Stimulated activated CD8-positive, alpha-beta memory T cell treated with anti-CD3 and anti-CD28 coated beads, Interleukin-7, amount 100 ng/mL, for 1 hour (primary cell): ENCODE measurements at places on chromosomes 4 and X.

DNA sequence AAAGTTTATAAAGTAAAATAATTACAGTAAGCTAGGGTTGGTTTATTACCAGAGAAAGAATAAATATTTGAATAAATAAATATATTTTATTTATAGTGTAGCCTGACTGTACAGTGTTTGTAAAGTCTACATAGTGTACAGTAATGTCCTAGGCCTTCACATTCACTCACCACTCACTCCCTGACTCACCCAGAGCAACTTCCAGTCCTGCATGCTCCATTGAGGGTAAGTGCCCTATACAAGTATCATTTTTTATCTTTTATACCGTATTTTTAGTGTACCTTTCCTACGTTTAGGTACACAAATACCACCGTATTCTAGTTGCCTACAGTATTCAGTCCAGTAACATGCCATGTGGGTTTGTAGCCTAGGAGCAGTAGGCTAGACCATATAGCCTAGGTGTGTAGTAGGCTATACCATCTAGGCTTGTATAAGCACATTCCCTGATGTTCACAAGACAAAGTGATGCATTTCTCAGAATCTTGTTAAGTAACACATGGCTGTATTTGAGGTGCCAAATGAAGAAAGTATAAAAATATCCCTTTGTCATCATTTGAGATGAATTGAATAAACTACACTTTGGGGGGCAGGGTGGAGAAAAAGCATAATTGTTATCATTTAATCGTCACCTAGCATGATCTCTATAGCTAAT lies 14.7 kb upstream of the KLHL8 start:
- DNase-seq = no peak

DNA sequence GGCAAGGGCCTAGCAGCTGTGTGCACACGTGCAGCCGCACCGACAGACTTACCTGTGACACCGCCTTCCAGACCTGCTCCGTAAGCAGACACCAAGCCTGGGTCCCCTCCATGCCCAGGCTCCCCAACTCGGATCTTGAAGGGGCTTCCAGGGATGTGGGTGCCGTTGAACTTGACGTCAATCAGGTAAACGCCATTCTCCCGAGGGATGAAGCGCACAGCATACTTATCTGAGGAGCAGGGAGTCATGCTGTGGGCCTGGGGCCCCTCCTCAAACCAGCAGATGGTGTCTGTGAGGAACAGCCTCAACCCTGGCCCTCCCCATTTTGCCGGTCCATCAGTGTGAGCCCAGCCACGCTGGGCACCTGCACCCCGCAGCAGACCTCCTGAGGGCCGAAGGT lies 24.5 kb downstream of the FLNA start:
- DNase-seq = no peak

DNA sequence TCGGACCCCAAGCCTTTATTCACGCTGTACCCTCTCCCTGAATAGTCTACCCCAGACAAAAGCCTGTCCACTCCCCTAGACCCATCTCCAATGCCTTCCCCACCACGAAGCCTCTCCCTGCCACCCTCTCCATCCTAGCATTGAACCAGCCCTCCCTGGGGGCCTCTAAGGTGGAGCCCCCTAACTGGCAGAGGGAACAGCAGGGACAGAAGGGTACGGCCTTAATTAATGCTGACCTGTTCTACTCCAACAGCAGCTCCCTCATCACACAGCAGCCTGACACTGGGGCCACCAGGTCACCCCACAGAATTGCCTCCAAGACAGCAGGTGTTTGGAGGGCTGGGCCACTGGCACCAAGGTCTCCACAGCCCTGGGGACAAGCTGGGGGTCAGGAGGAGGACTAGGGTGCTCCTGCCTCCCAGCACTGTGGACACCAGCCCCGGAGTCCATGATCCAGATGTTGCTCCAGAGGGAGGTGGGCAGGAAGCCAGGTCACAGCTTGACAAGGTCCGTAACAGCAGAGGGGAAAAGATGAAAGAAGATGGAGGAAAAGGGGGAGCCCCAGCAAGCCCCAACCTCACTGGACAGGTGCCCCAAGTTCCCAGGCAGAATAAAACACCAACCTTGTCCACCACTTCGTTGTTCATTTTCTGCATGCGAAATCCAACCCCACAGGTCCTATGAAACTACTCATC lies 3.7 kb downstream of the CRMP1 start:
- DNase-seq = no peak

DNA sequence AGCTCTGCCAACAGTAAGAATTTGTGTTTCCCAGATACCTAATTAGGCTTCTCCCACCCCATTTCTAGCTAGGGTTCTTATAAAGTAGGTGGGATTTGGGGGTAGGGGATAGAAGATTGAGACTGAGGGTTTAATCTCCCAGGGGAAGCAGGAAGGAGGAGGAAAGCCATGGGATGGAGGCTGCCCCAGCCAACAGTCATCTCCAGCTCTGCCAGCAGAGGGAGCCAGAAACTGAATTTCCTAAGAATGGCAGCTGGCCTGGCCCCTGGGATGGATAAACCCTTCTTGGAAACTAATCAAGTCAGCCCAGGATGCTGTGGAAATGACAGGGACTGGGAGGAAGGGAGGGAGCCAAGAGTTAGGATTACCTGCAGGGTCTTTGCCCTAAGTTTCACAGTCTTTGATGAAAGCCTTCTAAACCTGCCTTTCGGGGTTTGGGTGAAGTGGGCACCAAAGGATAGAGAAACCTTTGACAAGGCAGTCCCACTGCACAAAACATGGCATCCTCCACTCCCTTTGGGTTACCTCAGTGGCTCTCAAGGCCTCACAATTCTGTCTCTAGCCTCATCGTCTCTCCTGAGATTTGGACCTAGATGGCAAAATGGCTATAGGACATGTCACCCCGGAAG lies 6.7 kb upstream of the ERCC6L start:
- peak; percentile 7 for DNase-seq

DNA sequence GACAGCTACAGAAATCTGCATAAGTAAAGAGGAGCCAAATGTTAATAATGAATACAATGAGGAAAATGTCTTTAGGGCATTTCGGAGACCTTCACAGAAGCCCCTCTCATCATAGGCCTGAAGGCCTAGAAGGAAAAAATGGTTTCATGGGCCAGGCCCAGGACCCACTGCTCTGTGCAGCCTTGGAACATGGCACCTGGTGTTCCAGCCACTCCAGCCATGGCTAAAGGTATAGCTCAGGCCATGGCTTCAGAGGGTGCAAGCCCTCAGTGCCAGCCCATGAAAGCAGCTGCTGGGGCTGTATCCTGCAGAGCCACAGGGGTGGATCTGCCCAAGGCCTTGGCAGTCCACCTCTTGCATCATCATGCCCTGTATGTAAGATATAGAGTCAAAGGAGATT lies 261.1 kb downstream of the SNCA start:
- DNase-seq = no peak

GRCh38 chr4:181796502-181796901 lies 446.7 kb upstream of the TENM3 start:
- DNase-seq = no peak

- DNase-seq = no peak
Measured at GRCh38 chrX:20571611-20572010, 304.9 kb upstream of the RPS6KA3 start.
